Hematopoietic multipotent progenitor cell (in vitro differentiated cells): ENCODE measurements at places on chromosomes 13 and 19. TPM values are rescaled to one million over a fixed set of nuclear protein-coding genes. Genes with fewer than 3 reads are reported as not detected.

Gene TUBB4A
- total RNA-seq = 7.0 TPM

Gene FARSA
- 134 TPM for total RNA-seq

Gene TMPRSS9
- 8.3 TPM for total RNA-seq

Gene ZNF345
- 8.3 TPM for total RNA-seq

Gene NLRP9
- total RNA-seq = not detected

Gene IZUMO2
- total RNA-seq = not detected

Gene NAA16
- 6.7 TPM for total RNA-seq

Gene ZNF536
- under 0.01 TPM for total RNA-seq

Gene ZIC2
- not detected for total RNA-seq

Gene ATP4B
- not detected for total RNA-seq

Gene ZNF850
- total RNA-seq = 5.7 TPM

Gene CCDC70
- not detected for total RNA-seq
